ENCODE measurements at places on chromosomes 5 and 9.

- DNase-seq, result no peak
These were observed 77.3 kb upstream of the RPS23 start for GRCh38 chr5:82355496-82355895.

DNA sequence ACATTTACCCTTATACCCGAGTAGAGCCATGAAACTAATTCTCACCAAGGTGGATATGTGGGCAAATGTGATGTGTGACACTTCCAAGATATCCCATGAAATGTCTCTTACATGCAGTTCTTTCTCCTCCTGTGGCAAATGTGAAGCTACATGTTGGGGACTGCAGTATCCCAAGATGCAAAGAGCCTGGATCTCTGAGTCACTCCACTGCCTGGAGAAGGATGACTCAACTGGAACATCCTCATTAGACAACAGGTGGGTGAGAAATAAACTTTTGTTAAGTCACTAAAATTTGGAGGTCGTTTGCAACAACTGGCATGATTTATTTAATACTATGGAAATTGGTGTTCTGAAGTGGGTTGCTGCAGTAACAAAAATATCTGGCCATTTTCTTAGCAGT is 36.5 kb upstream of the TENT4A start:
- DNase-seq, result peak; percentile 16

DNA sequence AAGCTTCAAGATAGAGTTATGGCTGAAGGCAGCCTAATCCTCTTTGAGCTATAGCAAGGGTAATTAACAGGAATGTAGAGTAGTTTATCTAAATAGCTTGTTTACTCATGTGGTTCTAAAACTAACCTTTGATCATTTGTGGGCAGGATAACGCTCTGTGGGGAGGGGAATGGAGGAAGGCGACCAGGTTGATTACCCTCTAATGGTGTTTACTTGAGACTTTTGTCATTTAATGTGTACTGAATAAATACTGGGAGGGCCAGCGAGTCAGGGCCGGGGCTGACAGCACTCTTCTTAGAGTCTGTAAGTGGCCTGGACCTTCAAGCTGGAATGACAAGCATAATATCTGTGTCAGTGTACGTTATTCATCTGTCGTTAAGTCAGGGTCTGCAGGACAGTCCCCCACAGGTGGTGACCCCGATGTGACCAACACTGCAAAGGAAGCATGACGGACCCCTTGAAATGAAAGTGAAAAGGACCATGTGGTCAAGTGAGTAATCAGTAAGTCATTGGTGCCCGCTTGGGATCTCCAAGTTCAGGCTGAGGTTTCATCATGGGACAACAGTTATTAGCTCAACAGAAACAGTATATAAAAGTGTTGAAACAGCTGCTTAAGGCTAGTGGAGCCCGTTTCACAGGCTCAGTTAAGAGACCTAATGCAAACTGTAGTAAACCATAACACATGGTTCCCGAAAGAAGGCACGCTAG is 162.6 kb downstream of the CPLANE1 start:
- no peak for DNase-seq

DNA sequence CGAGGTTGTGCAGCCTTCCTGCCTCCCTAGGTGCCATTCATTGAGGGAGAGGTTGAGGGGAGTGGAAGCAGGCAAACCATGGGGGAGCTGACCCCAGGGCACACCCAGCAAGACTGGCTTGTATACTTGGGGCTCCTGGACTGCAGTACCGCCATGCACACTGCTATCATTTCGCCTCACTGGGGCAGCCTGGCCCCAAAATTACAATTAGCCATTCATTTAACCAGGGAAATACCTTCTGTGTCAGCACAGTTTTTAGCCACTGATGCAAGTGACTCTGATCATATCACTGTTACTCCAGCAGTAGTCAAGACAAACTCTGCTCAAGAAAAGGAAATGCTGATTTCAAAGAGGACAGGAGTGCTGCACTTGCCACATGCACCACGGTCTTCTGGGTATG is 109.7 kb downstream of the TRIO start:
- DNase-seq, result no peak

DNA sequence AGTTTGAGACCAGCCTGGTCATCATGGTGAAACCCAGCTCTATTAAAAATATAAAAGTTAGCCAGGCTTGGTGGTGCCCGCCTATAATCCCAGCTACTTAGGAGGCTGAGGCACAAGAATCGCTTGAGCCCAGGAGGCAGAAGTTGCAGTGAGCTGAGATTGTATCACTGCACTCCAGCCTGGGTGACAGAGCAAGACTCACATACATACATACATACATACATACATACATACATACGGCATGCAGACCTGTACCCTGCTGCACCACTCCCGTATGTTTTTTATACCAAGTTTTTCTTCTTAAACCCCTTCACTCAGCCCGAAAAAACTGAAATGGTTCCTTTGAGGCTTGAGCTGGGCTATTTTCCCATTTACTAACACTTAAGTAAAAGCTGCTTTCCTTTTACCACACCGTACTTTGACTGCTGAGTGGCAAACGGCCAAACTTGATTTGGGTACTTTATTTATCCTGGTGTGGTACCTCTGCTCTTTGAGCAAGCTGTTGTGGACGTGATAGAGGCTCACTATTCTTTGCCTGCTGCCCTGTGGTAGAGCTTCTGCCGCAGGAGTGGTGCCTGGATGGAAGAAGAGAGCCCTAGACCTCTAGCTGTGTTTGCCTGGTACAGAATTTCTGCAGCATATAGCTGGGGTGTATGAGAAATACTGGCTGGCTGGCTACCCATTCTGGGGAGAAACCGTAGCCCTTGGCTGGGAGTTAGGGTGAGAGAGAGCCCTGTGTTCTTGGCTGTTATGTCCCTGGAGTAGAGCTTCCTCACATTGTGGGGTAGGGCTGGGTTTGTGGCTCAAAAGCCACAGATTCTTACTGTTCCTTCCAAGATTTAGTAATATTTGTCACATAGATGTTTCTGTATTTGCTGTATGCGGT is 19.4 kb downstream of the IPO11 start:
- DNase-seq, result no peak

DNA sequence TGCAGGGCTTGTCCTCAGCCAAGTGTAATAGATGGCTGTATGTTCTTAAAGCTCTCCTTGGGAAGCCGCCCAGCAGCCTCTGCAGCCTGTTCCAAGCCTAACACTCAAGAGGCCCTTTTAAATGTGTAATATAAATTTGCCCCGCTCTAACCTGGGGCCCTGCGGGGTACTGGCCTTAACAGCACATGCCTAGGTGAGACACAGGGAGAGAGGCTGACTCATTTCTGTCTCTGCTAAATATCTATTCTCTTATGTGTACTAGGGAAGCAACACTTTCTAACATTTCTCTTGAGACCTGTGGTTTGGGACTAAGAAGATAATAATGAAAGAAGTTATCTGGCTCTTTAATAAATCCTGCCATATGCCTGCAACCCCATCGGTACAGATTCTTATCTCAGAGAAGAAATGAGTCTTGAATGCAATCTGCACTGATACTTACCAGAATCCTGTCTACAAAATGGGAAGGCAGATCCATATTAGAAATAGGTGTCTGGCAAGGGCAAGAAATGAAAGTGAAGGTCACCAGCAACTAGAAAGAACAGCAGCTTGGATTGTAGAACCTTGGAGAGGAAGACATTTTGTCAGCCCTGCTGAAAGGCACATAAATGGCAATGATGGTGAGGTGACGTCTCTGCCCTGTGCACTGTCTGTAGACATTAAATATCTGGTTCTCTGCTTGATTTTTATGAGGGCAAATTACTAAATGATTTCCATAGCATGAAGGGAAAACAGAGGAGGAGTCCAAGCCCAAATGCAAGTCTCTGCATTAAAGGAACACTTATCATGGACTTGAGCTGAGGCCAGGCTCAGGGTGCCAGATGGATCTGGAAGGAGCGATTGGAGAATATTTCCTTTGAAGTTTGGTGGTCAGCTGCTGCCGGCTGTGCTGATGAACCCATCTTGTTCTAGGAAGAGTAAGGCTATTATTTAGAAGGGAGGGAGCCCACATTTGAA is 14.5 kb upstream of the TGFBI start:
- no peak for DNase-seq

DNA sequence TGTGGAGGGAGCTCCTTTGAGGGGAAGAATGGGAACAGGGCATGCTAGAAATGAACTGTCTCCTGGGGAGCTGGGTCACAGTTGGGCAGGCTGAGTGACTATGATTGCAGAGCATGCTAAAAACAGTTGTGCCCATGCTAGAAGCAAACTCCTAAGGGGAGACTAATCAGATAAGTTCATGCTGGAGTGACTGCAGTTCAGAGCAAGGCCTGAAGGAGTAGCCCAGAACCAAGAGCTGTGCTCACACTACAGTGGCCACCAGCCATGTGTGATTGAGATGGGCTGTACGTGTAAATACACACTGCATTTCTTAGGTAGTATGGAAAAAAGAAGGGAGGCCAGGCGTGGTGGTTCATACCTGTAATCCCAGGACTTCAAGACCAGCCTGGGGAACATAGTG is 10.3 kb upstream of the AK1 start:
- no peak for DNase-seq

DNA sequence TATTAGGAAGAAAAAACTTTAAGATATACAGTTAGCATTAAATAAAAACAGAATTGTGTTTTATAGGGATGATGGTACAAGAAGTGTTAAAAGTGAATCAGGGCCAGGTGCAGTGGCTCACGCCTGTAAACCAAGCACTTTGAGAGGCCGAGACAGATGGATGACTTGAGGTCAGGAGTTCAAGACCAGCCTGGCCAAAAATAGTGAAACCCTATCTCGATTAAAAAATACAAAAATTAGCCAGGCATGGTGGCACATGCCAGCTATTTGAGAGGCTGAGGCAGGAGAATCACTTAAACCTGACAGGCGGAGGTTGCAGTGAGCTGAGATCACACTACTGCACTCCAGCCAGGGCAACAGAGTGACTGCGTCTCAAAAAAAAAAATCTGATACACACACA is 282.9 kb upstream of the ATP10B start:
- no peak for DNase-seq

DNA sequence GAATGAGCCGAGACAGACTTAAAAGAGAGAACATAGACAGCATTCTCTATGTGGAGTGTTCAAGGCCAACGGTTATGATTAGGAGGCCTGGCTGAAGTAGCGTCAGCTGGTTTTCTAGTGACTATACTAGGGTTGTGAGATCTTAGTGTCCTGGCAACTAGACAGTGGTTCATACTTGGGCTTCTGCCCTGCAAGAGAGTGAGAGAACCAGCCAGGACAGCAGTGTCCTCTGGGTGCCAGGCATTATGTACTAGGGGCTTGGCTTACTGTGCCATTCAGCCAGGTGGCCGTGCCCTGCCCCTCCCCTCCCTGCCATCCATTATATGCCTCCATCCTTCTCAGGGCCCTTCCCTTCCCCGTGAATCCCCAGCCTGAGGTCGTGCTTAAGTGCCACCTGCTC is 56.8 kb downstream of the TRIO start:
- DNase-seq, result no peak

DNA sequence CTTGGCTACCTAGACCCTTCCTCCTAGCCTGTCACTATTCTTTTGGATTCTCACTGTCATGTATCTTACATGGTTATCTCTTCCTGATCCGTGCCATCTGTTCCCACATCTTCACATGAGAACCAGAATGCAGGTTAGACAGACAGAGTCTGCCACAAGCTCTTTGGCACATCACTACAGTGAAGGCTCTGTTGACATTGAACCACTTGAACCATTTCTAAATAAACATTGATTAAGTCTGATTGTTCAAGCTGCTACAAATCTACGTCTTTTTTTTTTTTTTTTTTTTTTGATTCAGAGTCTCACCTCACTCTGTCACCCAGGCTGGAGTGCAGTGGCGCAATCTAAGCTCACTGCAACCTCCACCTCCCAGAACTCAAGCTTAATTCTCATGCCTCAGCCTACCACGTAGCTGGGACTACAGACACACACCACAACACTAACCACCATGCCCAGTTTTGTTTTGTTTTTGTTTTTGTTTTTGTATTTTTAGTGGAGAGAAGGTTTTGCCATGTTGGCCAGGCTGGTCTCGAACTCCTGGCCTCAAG is 85.1 kb upstream of the LRRTM2 start:
- DNase-seq, result no peak

DNA sequence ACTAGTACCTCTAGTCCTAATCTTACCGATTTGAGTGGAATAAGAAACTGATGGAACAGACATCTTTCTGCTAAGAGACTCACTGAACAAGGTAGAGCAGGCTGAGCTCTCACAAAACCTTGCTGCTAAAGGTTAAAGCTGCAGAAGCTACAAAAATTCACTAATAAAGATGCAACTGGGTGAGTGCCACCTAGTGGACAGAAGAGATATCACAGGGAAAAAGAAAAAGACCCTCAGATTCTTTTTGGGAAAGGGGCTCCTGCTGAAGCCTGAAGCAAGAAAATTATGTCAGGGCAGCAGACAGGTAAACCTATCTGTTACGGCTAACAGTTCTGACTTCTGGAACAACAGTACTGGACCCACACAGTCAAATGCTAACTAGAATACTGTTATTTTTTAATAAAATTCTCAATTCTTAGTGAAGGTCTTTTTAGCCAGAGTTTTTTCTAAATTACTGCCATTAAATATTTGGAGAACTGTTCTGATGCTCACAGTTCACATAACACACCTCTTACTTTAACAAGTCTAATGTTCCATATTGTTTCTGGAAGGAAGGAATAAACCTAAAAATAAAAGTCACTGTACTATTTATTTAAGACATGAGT is 51.2 kb downstream of the DIAPH1 start:
- DNase-seq, result no peak

DNA sequence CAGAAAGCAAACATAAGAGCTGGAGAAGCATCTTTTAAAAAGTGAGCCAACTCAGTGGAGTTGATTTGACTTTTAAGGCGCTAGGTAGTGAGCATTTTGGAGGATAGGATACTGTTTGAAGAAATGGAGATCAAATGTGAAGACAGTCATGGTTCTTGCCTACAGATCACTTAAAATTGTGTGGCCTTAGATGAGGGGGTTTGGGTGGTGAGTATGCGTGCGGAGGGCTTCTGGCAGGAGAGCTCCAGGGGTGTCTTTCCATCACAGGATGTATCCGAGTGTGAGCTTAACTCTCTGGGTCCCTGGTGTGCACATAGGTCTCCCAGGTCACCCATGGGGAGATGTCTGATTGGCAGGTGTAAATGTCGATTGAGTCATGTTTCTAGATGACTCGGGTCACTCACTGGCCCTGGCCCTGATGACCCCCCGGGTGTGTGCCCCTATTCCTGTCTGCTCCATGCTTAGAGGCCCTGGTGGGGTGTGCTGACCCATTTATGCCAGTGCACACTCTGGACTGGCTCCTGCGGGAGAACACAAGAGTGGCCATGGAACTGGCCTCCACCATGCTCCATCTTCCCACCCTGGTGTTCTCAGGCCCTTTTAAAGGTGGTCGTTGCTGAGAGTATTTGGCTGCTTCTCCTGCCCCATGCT is 274.4 kb downstream of the FSTL4 start:
- DNase-seq, result no peak

DNA sequence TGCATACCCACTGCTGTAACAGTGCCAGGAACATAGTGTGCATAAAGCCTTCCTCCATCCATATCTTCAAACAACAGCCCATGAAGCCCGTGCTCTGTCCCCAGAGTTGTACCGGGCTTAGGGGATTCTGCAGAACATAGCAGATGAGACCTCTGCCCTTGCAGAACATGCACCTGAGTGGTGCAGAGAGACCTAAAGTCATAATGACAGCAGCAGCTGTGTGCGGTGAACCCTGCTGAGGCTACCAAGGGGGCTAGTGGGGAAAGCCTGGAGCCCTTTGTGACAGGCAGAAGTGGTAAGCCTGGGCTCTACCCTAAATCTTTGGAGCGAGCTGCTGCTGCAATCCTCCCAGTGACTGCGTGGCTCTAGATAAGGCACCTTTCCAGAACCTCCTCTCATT is 32.2 kb upstream of the BRD3 start:
- DNase-seq, result no peak

GRCh38 chr9:12775679-12776512 is 1.1 kb downstream of the LURAP1L start:
- DNase-seq, result peak; percentile 70

All from epithelial cell of prostate (primary cell).